ENCODE measurements at places on chromosomes 1 and 21.
A peak's percentile ranks its signal among the peaks of the same experiment; 100 is the strongest.

- DNase-seq = no peak
Observed at GRCh38 chr1:83813576-83813975, 185.4 kb downstream of the TTLL7 start.

GRCh38 chr1:153617663-153618062 is 1.5 kb upstream of the S100A14 start:
- peak; percentile 24 for DNase-seq

GRCh38 chr1:151024540-151025146 is 11.7 kb upstream of the BNIPL start:
- DNase-seq = peak; percentile 30

DNA sequence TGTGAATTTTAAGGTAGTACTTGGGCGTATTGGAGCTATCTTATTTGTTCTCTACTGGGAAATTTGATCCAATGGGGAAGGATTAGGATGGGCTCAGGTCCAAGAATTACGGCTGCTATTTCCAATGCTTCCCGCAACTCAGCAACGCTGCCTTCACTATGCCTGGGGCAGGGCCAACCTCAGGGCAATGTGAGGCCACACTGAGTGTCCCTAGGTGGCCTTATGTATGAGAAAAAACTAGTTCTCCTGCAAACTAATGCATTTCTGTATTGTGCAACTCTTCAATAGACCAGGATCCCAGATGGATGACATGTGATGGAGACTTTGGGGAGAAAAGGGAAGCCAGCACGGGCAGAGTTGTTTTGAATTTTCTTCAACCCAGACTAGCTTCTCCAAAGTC is 168.1 kb downstream of the DUSP10 start:
- DNase-seq = no peak

DNA sequence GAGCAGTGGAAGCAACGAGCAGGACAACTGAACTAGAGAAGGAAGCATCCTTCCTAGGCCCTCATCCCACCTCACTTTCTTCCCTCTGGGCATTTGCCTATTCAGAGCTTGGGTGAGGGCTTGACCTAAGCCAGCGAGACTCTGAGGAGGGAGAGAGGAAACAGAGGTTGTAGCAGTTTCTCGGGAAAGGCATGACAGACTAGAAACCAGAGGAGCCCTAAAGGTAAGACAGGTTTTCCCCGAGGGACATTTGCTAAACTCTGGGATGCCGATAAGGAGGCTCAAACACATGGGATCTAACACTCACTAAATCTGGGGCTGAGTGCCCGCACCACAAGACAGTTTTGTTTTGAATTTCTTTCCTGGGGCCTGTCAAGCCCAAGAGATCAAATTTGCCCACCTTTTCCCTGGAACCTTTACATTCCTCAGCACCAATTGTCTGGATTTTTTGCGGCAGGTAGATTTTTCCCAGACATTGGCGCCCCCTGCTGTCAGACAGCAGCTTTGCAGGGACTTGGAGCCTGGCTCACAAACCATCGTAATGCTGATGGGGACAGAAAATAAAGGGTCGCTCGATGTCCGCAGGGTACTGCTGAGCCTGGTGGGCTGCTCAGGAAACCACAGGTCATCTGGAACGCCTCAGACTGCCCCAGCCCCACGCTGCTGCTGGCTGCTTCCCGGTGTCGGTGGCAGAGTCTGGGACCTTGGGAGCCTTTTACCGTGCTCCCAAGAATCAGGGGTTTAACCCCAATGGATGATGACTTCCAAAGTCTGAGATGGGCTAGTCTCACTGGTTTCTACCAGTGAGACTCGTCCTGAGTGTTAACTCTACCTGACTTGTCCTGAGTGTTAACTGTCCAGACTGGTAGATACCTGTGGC is 23.4 kb upstream of the TSPAN2 start:
- peak; percentile 5 for DNase-seq

- DNase-seq = no peak
Observed at GRCh38 chr1:198823626-198824025, 184.8 kb downstream of the PTPRC start.

- no peak for DNase-seq
Observed at GRCh38 chr1:174206148-174206836, 47.0 kb downstream of the RABGAP1L start.

GRCh38 chr1:11767922-11768704 is 6.1 kb downstream of the C1orf167 start:
- DNase-seq = no peak

- DNase-seq = no peak
Observed at GRCh38 chr1:65357291-65357960, 48.1 kb downstream of the DNAJC6 start.

GRCh38 chr21:35208104-35208503 is 159.0 kb upstream of the RUNX1 start:
- DNase-seq = no peak

GRCh38 chr1:108041360-108042142 is 76.6 kb upstream of the VAV3 start:
- DNase-seq = no peak

DNA sequence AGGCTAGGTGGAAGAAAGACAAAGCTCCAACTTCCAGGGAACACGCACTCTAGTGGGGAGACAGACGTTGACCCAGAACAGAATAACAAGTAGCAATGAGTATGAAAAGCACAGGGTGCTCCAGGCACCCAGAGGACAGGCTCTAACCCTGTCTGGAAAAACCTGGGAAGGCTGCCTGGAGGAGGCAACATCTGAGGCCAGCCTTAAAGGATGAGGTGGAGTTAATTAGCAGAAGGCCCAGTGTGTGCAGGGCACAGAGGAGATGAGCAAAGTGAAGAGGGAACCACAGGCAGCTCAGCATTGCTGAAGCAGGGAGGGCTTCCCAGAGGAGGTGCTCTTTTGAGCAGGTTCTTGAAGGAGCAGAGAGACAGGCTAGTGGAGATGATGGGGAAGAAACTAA is 126.7 kb upstream of the KLHDC7A start:
- DNase-seq = no peak

DNA sequence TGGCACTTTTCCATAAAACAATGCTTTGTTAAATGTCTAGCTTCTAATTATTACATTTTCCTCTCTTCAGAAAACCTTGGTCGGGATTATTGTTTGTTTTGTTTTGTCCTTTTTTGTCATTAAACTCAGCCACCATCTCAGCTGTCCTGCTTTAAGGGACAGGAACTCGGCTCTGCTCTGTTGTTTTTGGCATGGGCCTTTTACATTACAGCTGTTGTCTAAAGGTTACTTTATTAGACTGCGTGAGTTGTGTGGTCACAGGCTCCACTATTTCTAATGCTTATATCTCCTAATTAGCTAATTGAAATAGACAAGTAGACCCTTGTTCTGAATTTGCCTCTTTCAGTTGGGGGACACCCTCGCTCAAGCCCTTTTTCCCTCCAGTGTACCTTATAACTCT is 1.6 kb downstream of the PALMD start:
- no peak for DNase-seq
